ENCODE measurements at places on chromosomes 3 and 15.

DNA sequence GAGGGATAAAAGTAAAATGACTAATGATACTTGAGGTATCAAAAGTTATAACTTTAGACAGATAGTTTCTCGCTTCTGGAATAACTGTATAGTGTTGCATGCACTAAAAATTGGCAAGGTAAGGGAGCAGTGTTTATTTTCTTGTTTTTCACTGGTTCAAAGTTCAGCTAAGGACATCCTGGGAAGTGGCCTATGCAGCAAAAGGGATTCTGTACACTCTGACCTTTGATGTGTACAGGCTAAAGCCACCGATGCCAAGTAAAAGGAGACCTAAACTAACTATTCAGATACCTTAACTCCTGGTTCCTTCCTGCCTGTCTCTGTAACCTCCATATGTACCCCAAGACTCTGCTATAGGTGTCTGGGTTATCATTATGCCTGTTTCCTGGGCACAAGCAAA is 1.7 kb downstream of the FBXO40 start:
- H3K27me3 ChIP-seq, result no peaks in the 10 kb centered on the region
- no peak overlapping the region for H3K4me3 ChIP-seq
- peaks cover 12% of the 10 kb centered on the region for H3K4me1 ChIP-seq

GRCh38 chr15:39846108-39846507 is 63.5 kb upstream of the FSIP1 start:
- peaks cover 22% of the 10 kb centered on the region for H3K36me3 ChIP-seq
- no peaks in the 10 kb centered on the region for H3K27me3 ChIP-seq
- no peak overlapping the region for H3K4me3 ChIP-seq
- DNase-seq, result no peak

- no peak overlapping the region for H3K27ac ChIP-seq
- DNase-seq, result no peak
- H3K4me1 ChIP-seq, result peaks cover 6% of the 10 kb centered on the region
- H3K36me3 ChIP-seq, result no peaks in the 10 kb centered on the region
- peaks cover 81% of the 10 kb centered on the region for H3K27me3 ChIP-seq
These were observed 2.5 kb downstream of the EPHB3 start for GRCh38 chr3:184563941-184564684.

GRCh38 chr3:73710340-73710739 is 85.6 kb upstream of the PDZRN3 start:
- H3K27ac ChIP-seq, result no peak overlapping the region
- H3K27me3 ChIP-seq, result no peaks in the 10 kb centered on the region
- H3K4me1 ChIP-seq, result no peaks in the 10 kb centered on the region
- no peaks in the 10 kb centered on the region for H3K36me3 ChIP-seq
- no peak overlapping the region for H3K4me3 ChIP-seq

DNA sequence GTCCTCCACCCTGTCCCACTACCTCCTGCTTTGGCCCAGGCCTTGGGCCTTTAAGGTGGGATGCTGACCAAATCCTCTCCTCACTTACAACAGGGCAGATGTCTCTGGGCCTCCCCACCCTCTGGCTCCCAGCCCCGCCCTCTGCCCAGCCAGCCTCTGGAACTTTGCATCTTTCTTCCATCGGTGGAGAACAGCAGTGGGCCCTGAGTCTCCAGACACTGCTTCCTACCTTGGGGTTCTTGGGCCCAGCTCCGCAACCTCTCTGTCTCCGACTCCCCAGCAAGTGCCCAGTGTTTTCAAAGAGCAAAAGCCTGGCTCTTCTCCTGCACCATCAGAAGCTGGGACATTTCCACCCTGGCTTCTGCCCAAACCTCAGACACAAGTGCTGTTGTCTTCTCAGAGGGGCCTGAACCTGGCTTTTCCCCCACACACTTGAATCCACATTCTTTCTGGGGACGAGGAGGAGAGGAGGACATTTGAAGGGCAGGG is 33.1 kb downstream of the MRAS start:
- no peak overlapping the region for H3K4me3 ChIP-seq
- H3K27ac ChIP-seq, result no peak overlapping the region
- DNase-seq, result no peak

DNA sequence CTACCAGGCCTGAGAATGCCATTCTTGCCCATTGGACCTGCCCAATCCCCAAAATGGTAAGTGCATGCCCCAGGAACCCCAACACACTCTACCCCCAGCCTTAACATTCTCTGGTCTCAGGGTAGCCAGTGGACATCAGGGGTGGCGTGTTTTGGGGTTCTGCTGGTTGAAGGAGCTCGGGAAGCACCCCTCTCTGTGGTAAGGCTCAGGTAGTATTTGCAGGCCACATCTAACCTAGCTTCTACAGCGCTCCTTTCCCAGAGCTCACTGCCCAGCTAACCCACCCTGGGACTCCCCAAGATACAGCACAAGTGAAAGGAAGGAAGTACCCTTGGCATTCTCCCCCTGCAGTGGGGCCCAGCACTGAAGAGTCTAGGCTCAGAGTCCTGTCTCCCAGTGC is 19.8 kb downstream of the NMNAT3 start:
- no peak for DNase-seq
- H3K36me3 ChIP-seq, result no peaks in the 10 kb centered on the region
- H3K27me3 ChIP-seq, result no peaks in the 10 kb centered on the region
- H3K4me1 ChIP-seq, result peaks cover 4% of the 10 kb centered on the region
- H3K27ac ChIP-seq, result no peak overlapping the region

DNA sequence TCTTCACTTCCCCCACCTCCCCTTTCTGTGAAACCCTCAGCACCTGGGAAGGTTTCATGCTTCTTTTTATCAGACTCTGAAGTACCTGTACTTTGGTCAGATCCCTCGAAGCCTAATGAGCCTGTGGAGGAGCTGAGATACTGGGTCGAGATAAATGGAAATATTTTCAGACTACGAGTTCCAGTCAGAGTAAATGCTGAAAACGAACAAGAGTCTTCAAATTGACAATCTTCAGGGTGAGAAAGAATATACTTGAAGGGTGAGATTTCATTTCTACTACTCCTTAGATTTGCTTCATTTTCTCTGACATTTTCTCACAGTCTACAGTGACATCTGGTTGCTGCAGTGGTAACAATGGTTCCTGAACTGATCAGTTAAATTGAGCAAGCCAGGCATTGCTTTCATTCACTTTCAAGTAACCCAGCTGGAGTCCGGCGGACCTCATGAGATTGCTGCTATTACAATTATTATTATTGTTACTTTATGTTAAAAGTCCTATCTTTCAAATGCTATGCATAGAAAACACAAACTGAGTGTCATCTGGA is 337.2 kb downstream of the VGLL3 start:
- DNase-seq, result no peak
- no peaks in the 10 kb centered on the region for H3K36me3 ChIP-seq
- H3K27ac ChIP-seq, result no peak overlapping the region
- no peak overlapping the region for H3K4me3 ChIP-seq
- no peaks in the 10 kb centered on the region for H3K4me1 ChIP-seq

GRCh38 chr3:37545479-37545878 is 316.2 kb upstream of the CTDSPL start:
- no peak overlapping the region for H3K27ac ChIP-seq
- no peaks in the 10 kb centered on the region for H3K27me3 ChIP-seq
- H3K4me3 ChIP-seq, result no peak overlapping the region
- H3K36me3 ChIP-seq, result no peaks in the 10 kb centered on the region
- no peak for DNase-seq

- H3K4me3 ChIP-seq, result no peak overlapping the region
- no peaks in the 10 kb centered on the region for H3K4me1 ChIP-seq
- H3K36me3 ChIP-seq, result no peaks in the 10 kb centered on the region
- DNase-seq, result no peak
- H3K27me3 ChIP-seq, result no peaks in the 10 kb centered on the region
These were observed 437.8 kb upstream of the BCHE start for GRCh38 chr3:166275024-166275390.

- H3K36me3 ChIP-seq, result no peaks in the 10 kb centered on the region
- no peak overlapping the region for H3K27ac ChIP-seq
- DNase-seq, result no peak
- no peaks in the 10 kb centered on the region for H3K4me1 ChIP-seq
- no peaks in the 10 kb centered on the region for H3K27me3 ChIP-seq
- no peak overlapping the region for H3K4me3 ChIP-seq
These were observed 248.9 kb downstream of the SLCO3A1 start for GRCh38 chr15:92102395-92102755.

DNA sequence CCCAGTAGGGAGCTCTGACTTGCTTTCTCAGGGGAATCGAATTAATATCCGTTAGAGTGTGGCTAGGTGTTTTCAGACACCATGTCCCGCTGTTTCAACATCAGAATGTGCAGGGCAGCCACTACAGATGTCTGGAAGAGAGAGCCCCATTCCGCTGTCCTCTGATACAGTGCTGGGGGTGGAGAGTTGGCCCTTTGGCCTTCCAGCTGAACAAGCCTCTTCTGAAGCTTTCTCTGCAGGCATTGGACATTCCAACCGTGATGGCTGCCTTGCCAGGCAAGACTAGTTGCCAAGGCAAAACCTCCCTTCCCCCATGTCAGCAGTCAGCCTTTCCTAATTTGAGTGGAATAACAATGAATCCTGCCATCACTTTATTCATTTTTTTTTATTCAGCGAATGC is 1.5 kb downstream of the FAH start:
- H3K4me1 ChIP-seq, result no peaks in the 10 kb centered on the region
- no peak overlapping the region for H3K27ac ChIP-seq
- H3K27me3 ChIP-seq, result no peaks in the 10 kb centered on the region
- H3K36me3 ChIP-seq, result peaks cover 3% of the 10 kb centered on the region

DNA sequence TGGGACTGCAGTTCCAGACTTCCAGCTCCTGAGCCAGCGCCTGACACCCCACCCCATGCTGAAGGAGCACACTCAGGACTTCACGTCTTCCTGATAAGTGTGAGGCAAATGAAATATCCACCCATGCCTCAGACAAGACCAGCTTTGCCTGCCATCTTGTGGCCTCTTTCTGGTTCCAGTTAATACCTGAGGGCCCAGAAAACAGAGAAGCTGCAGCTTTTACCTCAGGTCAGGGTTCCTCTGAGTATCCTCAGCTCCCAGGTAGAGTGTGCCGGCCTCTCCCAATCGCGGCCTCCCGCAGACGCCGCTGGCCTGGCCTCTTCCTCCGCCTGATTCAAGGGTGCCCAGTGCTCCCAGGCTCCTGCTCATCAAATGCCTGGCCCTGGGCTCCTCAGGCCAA is 5.1 kb upstream of the KLHL6 start:
- H3K4me3 ChIP-seq, result no peak overlapping the region
- no peaks in the 10 kb centered on the region for H3K4me1 ChIP-seq

DNA sequence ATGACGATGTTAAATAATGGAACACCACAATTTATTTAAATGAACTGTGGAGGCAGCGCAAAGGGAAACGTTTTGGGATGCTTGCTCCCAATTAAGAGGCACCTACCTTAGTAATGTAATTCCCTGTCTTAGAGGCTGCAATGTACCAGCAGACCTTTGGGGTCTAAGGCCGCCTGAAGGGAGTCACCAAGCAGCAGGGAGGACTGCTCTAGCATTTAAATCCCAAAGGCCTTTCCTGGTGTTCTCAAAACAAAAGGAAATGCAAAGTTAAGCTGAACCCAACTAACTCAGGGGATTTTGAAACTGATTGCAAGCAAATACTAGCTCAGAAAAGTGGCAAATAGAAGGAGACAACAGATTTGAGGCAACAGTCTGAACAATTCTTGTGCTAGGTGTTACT is 510.8 kb downstream of the GABRG3 start:
- peak overlapping the region; percentile 26 for H3K4me3 ChIP-seq
- no peak overlapping the region for H3K27ac ChIP-seq
- peak; percentile 62 for DNase-seq
- no peaks in the 10 kb centered on the region for H3K27me3 ChIP-seq
- H3K4me1 ChIP-seq, result peaks cover 14% of the 10 kb centered on the region

GRCh38 chr15:49977306-49977705 is 141.7 kb downstream of the ATP8B4 start:
- no peak for DNase-seq
- no peak overlapping the region for H3K4me3 ChIP-seq

- 0 out of 2 replicates have a peak, but pooled peaks cover 2% of the 10 kb centered on the region for H3K4me1 ChIP-seq
- no peak for DNase-seq
- H3K4me3 ChIP-seq, result no peak overlapping the region
- no peaks in the 10 kb centered on the region for H3K36me3 ChIP-seq
- no peaks in the 10 kb centered on the region for H3K27me3 ChIP-seq
These were observed 479.0 kb downstream of the GABRG3 start for GRCh38 chr15:27449941-27450340.

DNA sequence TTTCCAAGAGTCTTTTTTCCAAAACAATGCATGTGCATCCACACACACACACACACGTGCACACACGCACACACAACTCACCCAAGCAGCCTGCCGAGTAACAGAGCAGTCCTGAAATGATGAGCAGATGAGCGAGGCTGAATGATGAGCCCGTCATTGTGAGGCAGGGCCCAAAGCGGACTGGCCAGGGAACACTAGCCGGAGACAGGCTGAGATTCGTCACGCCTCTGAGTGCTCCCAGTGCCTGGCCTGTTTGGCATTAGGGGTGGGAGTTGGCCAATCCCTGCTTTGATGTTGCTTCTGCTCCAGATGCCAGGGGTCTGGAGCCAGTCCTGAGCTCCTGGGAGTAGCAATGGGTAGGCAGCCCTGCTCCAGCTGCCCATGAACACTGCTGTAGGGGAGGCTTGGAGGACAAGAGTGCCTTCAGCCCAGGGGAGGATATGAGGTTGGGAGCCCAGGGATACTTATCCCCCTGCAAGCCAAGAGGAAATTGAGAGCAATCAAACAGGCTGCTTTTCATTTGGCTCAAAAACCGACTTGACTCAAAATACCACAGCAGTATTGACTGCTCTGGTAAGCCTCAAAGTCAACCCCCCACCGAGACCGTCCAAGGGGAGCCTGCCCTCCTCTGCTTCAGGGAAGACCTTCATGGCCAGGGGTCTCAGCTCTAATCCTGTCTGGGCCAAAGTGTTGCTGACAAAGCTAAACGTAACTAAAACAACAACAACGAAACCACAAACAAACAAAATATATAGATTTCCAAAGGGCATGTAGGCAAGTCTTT is 22.9 kb downstream of the COLQ start:
- no peak overlapping the region for H3K4me3 ChIP-seq
- H3K27me3 ChIP-seq, result no peaks in the 10 kb centered on the region
- DNase-seq, result no peak
- no peaks in the 10 kb centered on the region for H3K36me3 ChIP-seq

DNA sequence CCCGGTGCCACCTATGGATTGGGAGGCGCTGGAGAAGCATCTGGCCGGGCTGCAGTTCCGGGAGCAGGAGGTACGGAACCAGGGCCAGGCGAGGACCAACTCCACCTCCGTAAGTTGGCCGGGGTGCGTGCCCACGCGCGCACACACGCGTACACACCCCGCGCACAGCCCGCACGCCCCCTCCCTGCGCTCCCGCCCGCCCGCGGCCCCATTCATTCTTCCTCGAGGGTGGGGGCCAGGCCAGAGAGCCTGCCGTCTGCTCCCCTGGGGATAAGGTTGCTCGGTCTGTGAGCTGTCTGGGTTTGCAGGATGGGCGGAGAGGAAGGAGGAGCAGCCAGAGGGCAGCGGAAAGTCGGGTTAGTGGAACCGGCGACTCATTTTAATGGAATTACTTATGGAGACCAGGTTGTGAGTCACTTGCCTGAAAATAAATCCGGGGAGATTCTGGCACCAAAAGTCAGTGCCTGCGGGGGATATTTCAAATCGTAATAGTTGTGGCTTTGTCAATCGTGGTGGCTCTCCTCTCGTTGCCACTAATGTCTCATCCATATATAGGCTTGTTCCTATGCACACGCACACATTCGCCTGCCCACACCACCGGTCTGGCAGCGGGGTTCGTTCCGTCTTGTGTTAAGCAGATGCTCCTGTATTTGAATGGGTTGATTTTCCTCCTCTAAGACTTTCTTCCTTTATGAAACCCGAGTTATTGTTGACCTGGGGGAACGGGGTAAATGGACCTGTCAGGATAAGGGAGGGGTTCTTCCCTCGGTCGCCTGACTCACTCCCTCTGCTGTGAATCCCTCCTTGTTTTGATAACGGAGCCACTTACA is 223.4 kb upstream of the IL12A start:
- H3K4me1 ChIP-seq, result peaks cover 7% of the 10 kb centered on the region
- DNase-seq, result peak; percentile 72
- H3K27me3 ChIP-seq, result no peaks in the 10 kb centered on the region

Data from H9 (cell line).